ENCODE measurements at places on chromosomes 12 and 14. TPM values are rescaled to one million over a fixed set of nuclear protein-coding genes. Genes with fewer than 3 reads are reported as not detected.

VASH1 gene
- total RNA-seq, result 17.3 TPM

LRRK2 gene
- 44.1 TPM for total RNA-seq

BIN2 gene
- 2.3 TPM for total RNA-seq

FLVCR2 gene
- 4.9 TPM for total RNA-seq

LIN7A gene
- total RNA-seq, result 31.2 TPM

KLRF1 gene
- 1.5 TPM for total RNA-seq

SOX5 gene
- 61.4 TPM for total RNA-seq
